ENCODE measurements at places on chromosomes 1 and 21.

DNA sequence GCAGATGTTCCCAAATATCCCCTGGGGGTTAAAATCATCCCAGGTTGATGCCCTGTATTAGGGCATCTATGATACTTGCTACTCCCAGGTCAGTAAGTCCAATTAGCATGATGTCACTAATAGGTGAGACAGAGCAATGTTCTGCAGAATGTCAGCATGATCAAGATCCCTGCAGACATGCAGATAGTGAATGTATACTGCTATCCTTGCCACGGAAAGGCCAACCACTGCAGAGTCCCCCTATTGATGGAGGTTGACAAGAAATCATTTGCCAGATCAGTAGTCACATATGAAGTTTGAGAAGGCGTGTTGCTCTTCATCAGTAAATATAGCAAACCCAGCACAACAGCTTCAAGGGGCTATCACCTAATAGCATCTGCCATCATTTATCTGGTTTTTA is 97.4 kb downstream of the SETD4 start:
- no peak for DNase-seq

GRCh38 chr1:28156821-28157220 is 19.7 kb downstream of the PTAFR start:
- no peak for DNase-seq

GRCh38 chr1:19044471-19044870 is 88.0 kb upstream of the IFFO2 start:
- DNase-seq: peak; percentile 22

- DNase-seq: no peak
Observed at GRCh38 chr1:238991765-238992495, 394.4 kb upstream of the CHRM3 start.

DNA sequence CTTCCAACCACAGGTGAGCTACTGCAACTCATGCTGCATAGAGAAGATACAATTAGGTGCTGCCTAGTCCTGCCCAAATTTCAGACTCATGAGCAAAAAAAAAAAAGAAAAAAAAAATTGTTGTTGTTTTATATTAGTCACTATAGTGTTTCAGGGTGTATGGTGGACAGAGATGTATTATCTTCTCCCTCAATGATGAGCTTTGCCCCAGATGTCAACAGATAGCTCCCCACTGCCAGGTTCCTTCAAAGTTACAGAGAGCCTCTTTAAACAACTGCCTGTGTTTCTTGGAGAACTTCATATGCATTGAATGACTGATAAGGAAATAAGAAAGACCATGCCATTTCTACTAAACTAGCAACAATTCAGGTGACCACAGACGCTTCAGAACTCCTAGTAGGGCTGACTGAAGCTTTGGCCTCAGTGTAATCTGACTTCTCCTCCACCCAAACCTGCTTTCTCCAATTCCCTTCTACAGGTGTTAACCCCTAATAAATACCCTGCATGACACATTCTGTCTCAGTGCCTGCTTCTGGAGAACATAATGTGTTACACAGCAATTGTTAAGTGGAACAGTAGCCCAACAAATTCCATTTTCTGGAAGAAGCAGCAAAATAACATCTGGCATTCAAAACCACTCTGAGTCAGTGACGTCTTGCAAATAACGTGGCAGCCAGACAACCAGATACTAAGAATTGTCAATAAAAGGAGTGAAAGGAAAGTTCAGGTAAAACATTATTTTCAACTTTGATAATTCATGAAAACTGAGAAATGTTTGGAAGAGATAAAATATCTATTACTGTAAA is 147.7 kb downstream of the CDC42BPA start:
- no peak for DNase-seq

- DNase-seq: no peak
Observed at GRCh38 chr1:41735631-41736260, 183.0 kb downstream of the HIVEP3 start.

DNA sequence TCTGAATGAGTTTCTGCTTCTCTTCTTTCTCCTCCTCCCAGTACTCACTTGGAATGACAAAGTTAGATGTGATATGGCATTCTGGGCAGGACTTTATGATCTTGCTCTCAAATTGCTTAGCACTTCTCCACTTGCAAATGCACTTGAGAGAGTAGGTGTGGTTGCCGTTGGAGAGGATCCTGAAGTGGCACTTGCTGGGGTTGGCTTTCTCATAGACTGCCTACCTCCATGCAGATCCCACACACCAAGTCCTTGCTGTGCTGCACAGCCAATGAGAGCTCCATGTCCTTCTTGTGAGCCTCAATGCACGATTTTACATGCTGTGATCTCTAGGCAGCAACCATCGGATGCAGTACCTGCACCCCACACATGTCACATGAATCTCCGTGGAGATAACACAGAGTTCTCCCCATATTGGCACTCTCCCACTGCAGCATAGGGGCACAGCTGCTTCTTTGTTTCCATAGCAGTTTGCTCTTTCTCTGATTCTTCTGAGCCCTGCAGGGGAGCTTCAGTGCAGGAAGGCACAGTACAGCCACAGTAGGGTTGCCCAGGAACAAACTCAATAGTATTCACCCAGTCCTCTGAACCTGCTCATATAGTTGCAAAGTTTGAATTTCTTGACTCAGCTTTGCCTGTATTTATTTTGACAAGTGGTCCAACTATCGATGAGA is 45.2 kb downstream of the ZNF691 start:
- no peak for DNase-seq

DNA sequence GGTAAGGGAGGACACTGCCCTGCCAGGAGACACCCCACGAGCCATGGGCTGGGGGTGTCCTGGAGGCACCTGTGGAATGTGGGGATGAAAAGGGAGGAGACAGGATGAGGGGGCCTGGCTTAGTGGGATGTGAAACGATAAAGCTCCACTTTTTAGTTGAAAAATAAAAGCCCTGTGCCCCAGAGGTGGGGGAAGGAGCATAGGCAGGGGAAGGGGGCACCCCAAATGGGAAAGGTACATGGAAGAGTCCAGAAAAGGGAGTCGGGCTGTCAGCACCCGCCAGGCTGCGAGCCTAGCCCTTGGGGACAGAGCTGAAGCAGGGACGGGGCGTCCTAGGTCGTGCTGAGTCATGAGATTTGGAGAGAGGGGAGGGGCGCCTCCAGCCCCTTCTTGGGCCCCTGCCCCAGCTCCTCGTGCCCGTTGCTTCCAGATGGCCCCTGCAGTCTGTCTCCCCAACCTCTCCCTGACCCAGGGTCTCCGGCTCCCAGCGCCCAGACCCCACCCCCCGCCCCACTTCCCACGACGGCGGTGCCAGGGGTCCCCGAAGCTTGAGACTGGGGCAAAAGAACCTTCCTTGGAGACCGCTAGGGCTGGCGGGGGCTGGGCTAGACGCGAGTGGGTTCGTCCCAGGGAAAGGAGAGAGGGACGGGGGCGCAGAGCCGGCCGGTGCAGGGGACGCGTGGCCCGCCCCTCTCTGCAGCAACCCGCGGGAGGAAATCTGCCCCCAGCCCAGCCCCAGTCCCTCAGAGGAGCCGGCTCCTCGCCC is 795 bp downstream of the SYT2 start:
- DNase-seq: no peak

DNA sequence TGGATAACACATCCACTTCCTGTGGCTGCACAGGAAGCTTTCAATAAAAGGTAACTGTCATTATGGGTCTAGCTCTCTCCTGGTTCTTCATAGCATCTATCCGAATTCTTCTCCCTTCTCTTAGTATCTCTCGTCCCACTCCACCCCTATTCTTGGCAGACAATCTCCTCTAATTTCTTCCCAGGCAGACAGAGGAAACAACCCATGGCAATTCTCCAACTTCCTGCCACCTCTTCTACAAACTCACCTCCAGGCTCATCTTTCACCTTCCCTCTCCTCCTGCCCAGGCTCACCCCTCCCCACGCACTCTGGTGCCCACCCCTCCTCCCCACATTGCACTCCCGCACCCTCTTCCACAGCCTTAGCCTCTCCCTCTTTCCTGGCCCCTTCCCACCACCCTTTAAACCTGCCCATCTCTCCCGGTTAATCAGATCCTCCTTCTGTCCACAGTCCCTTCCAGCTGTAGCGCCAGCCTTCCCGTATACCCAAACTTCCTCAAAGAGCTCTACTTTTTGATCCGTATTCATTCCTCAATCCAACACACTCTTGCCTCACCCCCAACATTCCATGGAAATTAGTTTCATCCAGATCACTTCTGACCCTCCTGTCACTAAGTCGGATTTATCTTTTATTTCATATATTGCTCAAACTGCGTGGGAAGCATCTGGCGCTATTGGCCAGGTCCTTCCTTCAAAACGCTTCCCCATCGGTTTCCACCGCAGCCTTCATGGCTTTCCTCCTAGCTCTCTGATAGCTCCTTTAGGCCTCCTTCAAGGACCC is 25.9 kb downstream of the SHISA4 start:
- no peak for DNase-seq

GRCh38 chr1:145891587-145892485 is 6.2 kb upstream of the ANKRD35 start:
- DNase-seq: no peak

GRCh38 chr1:25692560-25692959 is 76.0 kb downstream of the MAN1C1 start:
- DNase-seq: no peak

DNA sequence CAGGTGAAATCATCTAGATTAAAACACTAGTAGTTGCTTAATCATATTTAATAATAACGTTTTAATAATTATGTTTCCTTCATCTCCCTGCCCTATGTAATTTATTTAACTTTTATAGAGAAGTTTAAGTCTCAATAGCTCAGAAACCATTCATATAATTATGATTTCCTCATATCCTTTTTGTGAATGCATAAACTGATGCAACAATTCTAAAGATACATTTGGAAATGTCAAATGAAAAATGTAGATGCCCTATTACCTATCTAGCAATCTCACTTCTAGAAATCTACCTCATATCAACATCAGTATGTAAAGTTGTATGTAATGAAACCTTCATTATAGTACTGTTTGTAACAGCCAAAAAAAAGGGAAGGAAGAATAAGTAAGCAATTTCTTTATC is 10.5 kb downstream of the DRAM2 start:
- no peak for DNase-seq

DNA sequence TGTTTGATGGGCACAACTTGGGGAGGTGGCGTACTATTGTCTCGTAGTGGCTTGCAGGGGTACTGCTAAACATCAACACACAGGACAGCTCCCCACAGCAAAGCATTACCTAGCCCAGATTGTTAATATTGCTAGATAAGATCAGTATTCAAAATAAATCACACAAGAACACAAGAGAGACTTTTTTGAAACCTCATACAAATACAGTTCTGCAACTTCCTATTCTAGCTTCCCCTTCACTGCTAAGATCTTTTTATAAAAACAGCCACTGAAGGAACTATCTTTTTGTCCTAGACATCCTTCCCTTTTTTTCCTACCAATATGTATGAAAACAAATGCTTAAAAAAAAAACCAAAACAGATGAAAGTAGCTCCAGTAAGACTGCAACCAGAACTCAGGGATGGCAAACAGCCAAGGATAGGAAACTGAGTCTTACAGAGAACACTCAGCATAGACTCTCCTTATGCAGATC is 137.8 kb upstream of the KRTAP19-8 start:
- no peak for DNase-seq

DNA sequence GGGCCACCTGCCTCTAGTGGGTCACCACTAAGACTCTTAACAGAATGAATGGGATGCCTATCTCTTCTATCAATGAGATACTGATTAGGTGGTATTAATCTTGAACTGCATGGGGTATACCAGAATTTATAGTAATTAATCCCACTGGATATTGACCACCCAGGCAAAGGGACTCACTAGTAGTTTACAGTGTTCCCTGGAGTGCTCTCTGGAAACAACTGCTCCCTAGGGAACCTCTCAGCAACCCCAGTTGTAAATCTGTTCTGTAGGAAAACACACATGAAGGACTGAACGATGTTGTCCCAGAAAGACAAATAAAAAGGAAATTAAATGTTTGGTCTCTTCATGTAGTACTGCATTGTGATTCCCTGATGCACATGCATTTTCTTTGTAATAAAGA is 430.5 kb downstream of the HLX start:
- DNase-seq: no peak

DNA sequence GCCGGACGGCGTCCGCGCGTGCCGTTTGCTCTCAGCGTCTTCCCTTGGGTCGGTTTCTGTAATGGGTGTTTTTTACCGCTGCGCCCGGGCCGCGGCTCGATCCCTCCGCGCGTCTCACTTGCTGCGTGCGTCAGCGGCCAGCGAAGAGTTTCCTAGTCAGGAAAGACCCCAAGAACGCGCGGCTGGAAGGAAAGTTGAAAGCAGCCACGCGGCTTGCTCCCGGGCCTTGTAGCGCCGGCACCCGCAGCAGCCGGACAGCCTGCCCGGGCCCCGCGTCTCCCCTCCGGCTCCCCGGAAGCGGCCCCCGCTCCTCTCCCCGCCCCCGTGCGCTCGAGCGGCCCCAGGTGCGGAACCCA is 159.8 kb downstream of the RUNX1 start:
- DNase-seq: no peak

DNA sequence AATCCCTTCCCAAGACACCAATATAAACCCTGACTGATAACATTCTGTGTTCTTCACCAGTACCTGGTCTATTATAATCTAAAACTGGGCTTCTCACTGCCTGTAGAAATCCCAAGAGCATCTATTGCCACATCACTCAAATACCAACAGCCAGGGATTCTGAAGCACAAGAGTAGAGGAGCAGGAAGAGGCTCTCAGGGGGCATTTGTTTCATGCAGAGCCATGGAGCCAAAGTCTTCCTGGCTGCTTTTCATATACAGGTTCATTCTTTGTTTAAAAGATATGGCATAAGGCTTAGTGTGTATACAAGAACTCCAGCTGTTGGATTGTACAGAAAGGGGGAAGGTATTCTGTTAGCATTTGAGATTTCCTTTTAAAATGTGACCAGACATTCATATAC is 38.2 kb upstream of the USH2A start:
- DNase-seq: no peak

DNA sequence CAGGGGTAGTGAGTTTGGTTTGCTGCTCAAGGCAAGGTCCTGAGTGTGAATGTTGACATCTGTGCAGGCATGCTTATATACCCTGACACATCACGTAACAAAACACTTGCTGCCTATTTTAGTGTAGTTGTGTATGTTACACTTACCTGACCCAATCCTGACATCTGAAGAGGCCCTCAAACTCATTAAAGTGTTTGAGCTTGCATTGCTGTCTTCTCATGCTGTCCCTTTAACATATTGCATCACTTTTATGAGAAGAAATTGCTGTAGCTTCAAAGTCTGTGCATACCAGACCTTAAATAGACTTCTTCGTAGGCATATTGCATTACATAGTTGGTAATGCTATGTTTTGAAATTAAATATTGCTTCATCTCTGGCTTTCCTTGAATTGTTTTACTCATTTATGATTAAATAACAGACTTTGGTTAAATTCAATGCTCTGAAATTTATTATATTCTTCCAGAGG is at the start of gene KRTAP19-3:
Gene KRTAP19-3 (minus strand): TSS at position 51 of the 466 bp plus-strand sequence. CDS start 56 bp downstream, outside the sequence.
- DNase-seq: no peak

Data from natural killer cell treated with Interleukin-12 subunit alpha and Interleukin-12 subunit beta and Interleukin-15 and Interleukin-18, amount 100 ng/mL, for 72 hours (primary cell).